ENCODE measurements at places on chromosomes 3 and 15.

DNA sequence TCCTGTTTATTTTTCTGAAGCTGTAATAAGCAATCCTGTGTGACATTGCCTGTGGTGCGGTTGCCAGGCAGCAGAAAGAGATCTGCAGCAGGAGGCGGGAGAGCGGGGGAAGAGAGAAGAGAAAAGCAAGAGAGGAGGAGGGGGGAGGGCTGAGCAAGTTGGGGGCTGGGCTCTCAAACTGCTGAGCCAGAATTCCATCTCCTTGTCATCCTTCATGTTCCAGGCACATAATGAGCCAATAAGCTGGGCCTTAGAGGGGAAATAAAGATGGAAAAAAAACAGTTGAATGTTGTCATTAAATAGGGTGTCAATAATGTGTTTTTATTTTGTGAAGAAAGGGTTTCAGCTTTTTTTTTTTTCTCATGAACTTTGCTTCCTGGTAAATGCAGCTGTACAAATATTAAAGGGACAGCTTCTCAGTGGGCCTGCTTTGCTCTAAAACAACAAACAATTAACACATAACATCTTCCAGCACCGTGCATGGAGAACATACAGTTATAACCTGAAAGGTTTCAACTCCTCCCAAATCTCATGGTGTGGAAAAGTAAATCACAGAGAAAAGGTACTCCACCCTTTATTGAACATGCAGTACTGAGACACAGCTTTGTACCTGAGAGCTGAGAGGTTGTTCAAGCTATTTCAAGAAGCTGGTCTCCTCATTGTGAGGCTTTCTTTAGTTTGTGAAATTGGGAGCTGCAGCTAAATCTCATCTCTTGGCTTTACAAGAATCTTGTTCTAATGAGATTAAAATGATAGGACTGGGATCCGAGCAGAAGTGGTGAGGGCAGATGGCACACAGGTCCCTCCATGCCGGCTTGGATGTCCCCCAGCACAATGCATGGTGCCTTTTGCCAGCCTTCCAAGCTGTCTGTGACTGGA is 451.1 kb upstream of the KCNMB2 start:
- DNase-seq, result peak; percentile 79

DNA sequence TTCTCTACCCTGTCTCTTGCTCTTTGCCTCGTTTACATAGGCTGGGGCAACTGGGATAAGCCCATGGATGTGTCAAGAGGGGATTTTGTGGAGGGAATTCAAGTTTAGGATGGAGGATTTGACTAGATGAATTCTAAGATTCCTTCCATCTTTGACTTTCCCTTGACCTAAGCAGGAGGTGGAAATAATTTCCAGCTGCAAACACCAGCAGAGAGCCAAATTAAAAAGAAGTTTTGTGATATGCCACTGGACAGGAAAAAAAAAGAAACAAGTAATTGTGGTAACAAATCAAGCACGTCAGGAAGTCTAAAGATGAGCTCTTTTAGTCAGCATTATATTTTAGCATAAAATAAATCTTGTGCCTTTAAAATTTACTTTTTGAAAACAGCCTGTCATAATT is 49.8 kb downstream of the KCNMB2 start:
- no peak for DNase-seq

DNA sequence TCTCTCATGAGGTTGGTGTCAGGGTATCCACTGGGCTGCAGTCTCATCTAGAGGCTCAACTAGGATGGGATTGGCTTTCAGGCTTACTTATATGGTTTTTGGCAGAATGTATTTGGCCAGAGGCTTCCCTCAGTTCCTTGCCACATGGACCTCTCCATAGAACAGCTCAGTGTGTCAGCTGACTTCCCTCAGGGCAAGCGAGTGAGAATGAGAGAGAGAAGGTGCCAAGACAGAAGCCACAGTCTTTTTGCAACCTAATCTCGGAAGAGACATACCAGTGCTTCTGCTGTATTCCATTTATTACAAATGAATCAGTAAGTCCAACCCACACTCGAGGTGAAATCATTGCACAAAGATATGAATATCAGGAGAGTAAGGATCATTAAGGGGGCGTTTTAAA is 129.2 kb downstream of the CCNL1 start:
- DNase-seq, result no peak

- DNase-seq, result no peak
Measured at GRCh38 chr15:70268698-70269251, 171.1 kb upstream of the TLE3 start.

GRCh38 chr3:105688821-105689220 is 180.0 kb downstream of the CBLB start:
- DNase-seq, result no peak

DNA sequence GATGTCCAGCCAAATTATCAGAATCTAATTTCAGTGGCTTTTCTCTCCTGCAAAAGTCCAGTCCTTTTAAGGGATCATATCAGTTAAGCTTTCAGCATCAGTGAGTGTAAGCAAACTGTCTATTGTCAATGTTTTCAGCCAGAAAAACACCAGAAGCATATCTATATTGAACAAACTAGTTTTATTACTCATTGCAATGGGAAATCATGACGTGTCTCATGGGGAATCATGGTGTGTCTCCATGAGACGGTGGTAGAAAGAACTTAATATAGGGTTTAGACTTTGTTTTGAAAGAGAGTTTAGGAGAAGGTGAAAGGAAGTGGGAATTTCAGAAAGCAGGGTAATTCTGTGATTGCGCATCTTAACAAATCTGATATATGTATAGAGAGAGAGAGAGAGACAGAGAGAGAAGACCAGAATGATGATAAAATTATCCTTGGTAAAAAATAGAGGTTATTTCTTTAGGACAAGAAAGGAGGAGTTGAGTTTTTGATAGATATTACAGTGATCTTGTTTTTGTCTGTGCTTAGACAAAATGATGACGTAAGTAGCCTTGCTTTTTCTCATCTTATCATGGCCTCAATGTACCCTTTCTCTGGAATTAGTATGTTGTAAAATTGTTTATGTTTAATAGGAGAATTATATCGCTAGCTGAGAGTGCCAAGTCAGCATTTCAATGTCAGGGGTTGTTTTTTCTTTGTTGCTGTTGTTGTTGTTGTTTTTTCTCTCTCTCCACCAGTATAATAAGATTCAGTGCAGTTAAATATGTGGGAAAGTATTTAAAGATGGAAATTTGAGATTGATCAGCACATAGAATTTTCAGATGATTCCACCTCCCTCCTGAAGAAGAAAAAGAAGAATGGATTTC is 129.9 kb upstream of the OSTN start:
- no peak for DNase-seq

DNA sequence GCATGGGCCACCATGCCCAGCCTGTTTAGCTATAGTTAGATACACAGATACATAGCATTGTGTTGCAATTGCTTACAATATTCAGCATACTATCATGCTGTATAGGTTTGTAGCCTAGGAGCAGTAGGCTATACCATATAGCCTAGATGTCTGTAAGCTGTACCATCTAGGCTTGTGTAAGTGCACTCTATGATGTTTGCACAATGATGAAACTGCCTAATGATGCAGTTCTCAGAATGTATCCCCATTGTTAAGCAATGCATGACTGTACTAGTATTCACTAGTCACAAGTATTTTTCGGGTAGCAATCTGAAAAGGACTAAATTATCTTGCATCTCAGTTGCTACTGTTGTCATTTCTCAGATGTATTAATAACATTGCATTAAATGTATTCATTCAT is 16.0 kb downstream of the PIGB start:
- DNase-seq, result no peak

DNA sequence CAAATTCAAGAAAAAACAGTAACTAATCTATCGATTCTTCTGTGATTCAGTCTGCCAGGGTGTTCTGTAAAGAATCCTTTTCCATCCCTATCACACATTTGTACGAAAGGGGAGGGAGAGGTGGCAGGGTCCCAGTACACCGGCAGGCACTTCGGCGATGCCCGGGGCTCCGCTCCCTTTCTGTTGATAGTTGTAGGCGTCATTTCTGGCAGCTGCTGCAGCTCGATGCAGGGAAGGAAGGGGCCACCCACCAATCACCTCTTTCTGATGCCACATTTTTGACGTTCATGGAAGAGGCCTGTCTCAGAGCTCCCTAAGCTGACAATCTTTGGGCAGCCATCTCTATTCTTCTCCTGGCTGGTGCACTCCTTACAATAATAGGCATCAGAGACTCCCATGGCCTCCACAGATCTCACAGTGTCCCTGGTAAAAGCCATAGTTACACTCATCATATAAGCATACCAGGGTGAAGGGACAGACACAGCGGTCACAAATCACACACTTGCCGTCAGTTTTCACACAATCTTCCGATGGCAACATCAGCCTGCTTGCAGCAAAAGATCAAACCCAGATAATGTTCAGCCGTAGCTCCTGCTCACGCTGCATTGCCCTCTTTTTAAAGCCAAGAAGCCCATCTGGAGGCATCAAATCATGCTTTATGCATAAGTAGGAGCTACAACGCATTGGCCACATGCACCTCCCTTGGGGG is 60.8 kb upstream of the ZBTB38 start:
- DNase-seq, result no peak

GRCh38 chr3:174094669-174095068 is 697.1 kb downstream of the NLGN1 start:
- DNase-seq, result no peak

- no peak for DNase-seq
Measured at GRCh38 chr3:69821133-69821532, 81.9 kb downstream of the MITF start.

GRCh38 chr3:125200731-125201139 is 11.8 kb downstream of the SLC12A8 start:
- no peak for DNase-seq

DNA sequence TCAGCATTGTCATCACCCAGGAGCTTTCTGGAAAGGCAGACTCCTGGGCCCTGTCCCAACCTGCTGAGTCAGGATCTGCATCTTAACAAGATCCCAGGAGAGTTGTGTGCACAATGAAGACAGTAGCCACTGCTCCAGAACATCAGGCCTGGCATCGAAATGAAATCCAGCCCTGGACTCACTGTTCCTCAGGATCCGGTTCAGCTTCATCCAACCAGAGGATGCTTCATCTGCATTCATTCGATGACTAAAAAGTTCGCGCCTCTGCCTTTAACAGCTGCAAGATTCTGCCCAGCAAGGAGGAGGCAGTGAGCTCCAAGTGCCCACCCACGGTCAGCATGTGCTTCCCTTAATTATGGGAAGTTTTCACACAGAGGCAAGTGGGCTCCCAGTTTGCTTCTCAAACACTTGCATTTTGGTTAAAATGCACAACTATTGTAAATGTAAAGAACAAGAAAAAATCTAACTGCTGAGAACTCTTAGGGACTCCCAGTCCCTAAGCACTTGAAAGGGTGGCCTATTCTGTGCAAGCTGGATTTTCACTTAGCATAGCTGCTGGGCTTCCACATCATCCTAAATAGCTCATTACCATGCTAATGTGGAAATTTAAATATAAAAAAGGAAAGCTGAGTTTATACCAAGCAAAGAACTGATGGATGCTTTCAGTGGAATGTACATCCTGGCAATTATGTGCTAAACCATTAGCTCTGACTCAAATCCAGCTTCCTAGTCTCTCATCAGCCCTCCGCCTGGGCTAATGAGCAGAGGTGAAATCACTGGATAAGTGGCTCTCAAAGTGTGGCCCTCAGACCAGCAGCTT is 25.5 kb upstream of the ESYT3 start:
- no peak for DNase-seq

GRCh38 chr3:58874248-58874741 is 175.5 kb downstream of the CFAP20DC start:
- peak; percentile 57 for DNase-seq

DNA sequence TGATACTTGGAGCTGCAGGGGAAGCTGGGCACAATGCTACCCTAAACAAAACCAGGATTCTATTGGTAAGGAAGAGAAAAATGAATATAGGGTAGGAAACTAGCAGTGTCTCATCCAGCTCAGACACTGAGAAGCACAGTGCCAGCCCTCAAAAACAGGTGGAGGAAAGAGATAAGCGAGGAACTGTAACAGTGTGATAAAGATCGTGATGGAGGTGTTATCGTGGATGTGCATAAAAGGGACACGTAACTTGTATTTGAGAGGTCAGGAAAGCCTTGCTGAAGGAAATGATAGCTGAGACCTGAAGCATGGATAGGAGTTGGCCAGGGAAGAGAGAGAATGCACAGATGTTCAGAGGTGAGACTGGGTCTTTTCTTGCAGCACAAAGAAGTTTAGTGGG is 27.4 kb downstream of the MIX23 start:
- DNase-seq, result no peak

DNA sequence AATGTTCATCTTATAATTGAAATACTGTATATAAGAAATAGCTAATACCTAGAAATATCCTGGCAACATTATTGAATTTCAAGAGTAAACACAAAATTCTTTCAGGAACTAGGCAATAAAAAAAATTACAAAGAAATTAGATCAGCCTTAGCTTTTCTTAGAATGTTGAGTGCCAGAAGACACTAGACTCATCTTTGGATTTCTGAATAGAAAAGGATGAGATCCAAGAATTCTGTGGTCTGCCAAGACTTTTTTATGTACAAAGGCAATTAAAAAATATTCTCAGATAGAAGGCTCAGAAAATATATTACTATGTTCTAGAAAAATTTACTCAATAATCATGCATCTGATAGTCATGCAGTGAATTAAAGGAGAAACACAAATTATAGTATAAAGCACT is 294.5 kb upstream of the CDIN1 start:
- DNase-seq, result no peak

GRCh38 chr3:152192936-152193672 is 75.6 kb upstream of the MBNL1 start:
- DNase-seq, result no peak

- no peak for DNase-seq
Measured at GRCh38 chr3:138097192-138098172, 17.9 kb downstream of the DZIP1L start.

- DNase-seq, result no peak
Measured at GRCh38 chr3:48275287-48276027, 34.6 kb downstream of the ZNF589 start.

DNA sequence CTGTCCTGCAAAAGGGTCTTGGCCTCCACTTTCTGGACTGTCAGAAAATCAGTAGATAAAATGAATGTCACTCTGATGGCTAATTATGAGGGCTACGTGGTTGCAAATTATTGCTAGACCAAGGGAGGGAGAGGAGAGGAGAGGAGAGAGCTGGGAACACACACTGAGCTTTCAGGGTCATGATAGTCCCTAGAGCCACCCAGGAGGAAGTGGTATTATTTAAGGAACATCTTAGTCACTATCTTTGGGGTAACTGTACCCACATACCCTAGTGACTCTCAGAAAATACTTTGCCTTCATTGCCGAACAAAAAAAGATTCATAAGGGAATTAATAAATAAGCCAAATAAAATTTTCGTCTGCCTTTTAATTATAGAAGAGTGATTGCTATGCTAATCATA is 642.3 kb upstream of the CFAP20DC start:
- DNase-seq, result no peak

- no peak for DNase-seq
Measured at GRCh38 chr3:69385723-69386555, at the start of gene FRMD4B. TSS of gene FRMD4B (minus strand) at chr3:69386088. CDS start at chr3:69385989, 99 bp downstream.

- DNase-seq, result no peak
Measured at GRCh38 chr3:124654470-124654845, 75.8 kb upstream of the UMPS start.

GRCh38 chr3:9951962-9952805 is at the start of gene PRRT3:
TSS of gene PRRT3 (minus strand) at chr3:9952408. CDS start at chr3:9950115, 2,293 bp downstream.
- DNase-seq, result no peak

- DNase-seq, result no peak
Measured at GRCh38 chr15:27669641-27670040, 429.5 kb downstream of the OCA2 start.

GRCh38 chr3:20406611-20407011 is 220.6 kb upstream of the SGO1 start:
- DNase-seq, result no peak

- DNase-seq, result no peak
Measured at GRCh38 chr3:109927726-109928125, 590.4 kb upstream of the DPPA4 start.
